ENCODE measurements at places on chromosomes 5 and 9.
A peak's percentile ranks its signal among the peaks of the same experiment; 100 is the strongest.

DNA sequence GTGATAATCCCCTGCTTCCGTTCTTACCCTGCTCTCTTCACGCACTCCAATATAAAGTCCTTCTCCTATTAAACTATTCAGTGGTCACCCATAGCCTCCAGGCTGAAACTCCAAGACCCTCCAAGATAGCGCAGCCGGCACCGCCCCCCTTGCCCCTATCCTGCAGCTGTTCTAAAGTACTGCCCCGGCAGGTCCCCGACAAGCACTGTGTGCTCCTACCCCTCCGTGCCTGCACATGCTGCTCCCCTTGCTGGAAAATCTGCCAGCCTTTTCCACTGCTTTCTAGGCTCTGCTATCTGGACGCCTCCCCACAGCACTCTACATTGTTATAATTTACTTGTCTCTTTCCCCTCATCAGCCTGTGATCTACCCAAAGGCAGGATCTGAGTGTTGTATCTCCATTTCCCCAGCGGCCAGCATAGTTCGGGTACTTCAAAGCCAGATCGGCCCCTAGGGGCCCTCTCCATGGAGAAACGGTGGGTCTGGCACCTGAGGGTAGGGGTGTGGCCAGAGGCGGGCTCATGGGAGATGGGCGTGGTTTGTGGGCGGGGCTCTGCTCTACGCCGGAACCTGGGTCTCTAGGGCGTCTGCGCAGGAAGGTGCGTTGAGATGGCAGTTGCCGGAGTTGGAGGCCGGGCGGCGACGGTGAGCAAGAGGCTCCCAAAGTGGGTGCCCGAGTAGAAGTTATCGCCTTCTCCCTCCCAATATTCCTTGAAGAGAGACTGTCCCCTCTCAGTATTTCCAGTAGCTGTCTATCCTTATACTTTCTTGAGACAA, 83.5 kb upstream of the RUSC2 start:
- peak; percentile 25 for DNase-seq

- no peak for DNase-seq
Measured at GRCh38 chr9:34862836-34863235, 95.2 kb upstream of the PHF24 start.

DNA sequence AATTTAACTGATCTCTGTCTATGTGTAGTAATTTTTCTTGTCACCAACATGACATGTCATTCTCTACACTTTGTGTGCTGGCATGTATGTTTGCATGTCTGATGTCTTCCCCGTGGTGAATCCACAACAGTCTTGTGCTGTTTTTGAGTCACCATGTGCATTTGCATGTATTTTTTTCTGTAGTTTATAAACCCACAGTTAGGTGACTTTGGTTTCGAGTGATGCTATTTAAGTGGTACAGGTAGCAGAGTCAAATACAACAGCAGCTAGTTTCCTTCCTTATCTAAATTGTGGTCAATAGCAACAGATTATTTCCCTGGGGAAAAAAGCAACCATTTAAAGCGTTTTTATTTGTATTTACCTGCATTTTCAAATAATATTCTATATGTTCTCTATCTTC, 89.9 kb upstream of the FSD1L start:
- DNase-seq: no peak

- no peak for DNase-seq
Measured at GRCh38 chr9:129523943-129524581, 96.8 kb downstream of the C9orf50 start.

GRCh38 chr5:163564321-163564938, 59.0 kb downstream of the MAT2B start:
- DNase-seq: peak; percentile 68

GRCh38 chr5:56900858-56901578, 8.4 kb upstream of the SETD9 start:
- peak; percentile 26 for DNase-seq

DNA sequence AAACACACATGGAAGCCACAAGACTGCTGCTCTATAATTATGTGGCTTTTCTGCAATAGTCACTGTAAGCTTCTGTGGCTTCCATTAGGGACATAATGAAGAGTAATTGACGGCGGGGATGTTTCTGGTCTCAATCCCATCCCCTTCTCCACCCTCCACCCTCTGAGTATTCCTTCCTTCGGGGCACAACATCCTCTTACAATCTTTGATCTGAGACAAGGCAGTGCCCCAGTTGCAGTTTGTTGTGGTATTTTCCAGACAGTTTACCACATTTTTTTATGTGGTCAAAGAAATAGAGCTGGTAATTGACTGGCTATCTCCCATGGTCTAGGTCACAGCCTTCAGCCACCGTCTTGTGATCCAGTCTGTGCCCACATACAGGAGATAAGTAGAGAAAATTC, 277.7 kb downstream of the NR2F1-AS1 start:
- no peak for DNase-seq

GRCh38 chr5:67030289-67031056, 166.1 kb downstream of the CD180 start:
- DNase-seq: no peak

DNA sequence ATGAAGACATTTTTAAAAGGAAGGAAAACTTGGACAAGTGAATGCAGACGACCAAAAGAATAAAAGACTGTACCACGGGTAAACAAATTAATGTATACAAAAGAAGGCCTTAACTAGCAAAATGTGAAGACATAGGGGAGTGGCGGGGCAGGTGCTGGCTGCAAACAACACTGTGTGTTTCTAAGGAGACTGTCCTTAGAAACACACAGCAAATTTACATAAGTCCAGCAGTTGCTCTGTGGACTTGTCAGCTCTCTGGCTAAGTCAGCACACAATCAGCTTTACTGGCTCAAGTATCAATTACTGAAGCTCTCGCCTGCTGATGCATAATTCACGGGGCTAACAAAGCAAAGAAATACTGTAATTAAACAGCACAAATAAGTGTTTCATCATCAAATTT, 24.8 kb downstream of the PTBP3 start:
- no peak for DNase-seq

- DNase-seq: no peak
Measured at GRCh38 chr9:16343249-16344237, 526.9 kb downstream of the BNC2 start.

DNA sequence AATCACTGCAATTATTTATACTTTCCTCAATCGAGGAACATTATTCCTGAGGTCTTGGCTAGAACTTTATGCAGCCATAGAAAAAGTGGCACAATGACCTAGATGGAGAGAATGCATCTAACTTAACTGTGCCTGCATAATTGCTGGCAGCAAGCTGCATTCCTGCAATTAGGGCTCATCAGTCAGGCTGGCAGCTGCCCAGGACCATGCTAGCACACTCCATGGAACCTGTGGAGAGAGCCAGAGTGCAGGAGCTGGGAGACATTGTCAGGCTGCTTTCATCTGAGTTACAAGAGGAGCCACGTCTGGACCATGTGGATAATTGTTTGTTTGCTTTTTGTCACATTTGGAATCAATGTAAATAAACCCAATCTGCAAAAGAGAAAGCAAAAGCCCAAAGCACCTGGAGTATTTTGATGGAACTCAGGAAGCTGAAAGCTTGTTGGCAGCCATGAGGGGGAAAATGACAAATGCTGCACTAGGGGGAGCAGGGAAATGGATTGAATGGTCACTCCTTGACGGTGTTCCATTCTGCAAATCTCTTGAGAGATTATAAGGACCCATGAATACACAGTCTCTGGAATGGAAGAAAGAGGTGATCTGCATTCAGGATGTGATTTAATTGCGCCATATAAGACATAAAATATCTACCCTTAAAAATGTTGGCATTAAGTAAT, 839.9 kb downstream of the MAT2B start:
- no peak for DNase-seq

DNA sequence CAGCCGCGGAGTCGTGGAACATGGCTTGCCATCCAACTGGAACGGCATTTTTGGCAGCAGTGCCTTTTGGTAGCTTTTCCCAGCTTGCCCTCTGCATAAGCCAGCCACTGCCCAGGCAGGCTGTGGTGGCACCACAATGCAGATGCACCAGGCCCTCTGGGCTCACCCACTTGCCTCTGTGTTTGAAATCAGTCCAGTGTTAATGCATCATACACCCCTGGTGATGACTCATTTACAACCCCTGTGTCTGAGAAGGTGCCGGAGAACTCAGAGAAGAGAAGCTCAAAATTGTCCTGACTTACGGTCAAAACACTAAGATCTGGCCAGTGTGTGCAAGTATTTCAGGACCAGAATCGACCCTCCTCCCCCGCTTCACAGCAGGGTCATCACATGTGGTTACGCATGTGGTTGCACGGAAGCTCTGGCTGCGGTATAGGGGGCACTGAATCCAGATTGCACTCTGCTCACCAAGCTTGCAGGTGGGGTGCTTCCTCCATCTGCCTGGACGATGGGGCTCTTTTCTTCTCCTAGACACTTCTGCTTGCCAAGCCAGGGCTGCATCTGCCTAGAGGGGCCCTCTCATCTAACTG, 66.5 kb upstream of the SMIM15 start:
- DNase-seq: no peak

DNA sequence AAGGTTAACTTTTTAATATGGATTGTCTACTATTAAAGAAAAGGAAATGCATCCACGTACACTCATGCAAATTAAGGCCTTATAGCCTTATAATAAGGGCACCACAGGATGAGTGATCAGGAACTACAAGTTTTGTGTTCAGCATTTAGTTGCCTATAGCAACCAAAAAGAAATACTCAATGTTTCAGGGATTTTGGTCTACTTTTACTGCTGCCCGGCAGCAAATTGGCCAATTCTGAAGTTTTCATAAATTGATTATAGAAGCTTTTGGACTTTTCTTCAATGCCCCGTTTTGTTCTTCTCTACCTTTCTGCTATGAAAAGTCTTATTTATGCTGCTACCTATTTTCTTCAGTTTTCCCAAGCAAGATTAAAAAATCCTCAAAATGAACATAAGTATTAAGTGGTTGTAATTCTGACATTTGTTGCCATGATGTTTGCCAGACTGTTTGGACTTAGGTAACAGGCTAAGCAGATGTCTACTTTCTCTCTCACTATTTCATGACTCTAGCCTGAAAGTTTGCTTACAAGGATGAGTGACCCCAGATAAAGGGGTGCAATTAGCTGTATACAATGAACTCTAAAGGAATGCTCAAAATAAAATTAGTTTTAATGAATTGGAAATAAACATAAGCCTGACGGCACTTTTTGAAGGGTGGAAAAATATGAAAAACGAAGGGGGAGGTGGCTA, 391.5 kb upstream of the DAB2 start:
- no peak for DNase-seq

- DNase-seq: no peak
Measured at GRCh38 chr9:12748016-12748415, 26.8 kb upstream of the LURAP1L start.

GRCh38 chr5:35331956-35332950, 102.0 kb upstream of the PRLR start:
- DNase-seq: no peak

DNA sequence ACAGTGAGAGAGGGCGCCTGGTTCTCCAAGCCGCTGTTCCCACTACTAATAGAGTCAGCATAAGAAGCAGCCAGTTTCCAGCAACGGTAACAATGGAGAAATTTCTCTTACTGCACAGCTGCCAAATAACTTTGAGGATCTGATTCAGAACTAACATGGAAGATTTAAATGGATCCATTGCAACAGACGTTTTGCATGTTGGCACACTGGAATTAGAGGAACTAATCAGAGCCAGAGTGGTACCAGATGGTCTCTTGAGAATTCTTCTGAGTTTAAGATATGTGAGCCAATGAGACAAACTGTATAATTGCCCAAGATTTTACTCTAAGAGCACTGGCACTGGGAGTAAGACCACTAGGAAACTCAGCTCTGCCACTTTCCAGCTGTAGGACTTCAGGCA, 186.5 kb downstream of the EFNA5 start:
- DNase-seq: no peak

DNA sequence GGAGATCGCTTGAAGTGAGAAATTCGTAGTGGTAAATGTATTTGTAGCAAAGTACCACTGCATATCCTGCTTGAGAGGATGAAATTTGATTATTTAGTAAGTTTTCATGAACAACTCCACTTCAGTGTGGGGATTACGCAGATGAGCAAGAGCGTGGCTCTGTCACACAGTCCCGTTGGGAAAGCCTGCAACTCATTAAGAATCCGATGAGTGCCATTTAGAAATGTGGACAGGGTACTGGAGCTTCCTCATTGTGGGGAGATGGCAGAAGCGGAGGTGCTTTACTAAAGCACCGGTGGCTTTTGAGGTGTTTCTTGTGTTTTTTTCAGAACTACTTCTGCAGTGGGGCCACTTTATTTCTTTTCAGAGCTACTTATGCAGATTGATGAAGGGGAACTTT, 1.4 kb downstream of the TJP2 start:
- DNase-seq: no peak

DNA sequence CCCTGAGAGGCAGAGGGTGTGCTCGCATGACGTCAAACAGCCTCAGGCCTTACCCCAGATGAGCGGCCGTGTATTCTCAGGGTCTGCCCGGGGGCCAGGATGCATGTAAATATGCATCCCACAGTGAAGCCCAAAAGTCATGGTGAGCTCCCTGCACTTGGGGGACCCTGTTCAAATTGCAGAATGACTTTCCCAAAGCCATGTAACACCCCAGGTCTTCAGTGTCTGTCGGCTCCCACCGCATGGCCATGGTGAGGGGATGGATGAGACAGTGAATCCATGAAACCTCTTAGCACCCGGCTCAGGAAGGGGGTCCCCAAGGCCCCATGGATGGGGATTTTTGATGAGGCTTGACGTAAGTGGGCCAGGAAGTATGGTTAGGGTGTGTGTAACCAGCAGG, 9.3 kb upstream of the COL5A1 start:
- no peak for DNase-seq

DNA sequence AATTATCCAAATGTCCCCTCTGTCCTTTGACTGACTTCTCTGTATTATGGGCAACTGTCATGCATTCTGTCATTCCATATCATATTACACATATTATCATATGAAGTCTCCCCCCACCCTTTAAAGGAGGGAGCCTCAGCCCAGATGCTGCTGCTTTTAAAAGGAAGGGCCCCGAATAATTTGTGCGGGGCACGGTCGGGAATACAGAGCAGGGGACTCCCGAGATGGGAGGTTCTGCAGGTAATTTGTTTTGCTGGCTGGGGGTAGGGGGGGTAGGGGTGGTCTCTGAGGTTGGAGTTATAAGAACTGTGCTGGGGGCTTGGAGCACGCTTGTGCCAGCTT, 10.1 kb upstream of the LHX2 start:
- DNase-seq: no peak

- DNase-seq: peak; percentile 17
Measured at GRCh38 chr5:14144586-14145434, 1.7 kb downstream of the TRIO start.

DNA sequence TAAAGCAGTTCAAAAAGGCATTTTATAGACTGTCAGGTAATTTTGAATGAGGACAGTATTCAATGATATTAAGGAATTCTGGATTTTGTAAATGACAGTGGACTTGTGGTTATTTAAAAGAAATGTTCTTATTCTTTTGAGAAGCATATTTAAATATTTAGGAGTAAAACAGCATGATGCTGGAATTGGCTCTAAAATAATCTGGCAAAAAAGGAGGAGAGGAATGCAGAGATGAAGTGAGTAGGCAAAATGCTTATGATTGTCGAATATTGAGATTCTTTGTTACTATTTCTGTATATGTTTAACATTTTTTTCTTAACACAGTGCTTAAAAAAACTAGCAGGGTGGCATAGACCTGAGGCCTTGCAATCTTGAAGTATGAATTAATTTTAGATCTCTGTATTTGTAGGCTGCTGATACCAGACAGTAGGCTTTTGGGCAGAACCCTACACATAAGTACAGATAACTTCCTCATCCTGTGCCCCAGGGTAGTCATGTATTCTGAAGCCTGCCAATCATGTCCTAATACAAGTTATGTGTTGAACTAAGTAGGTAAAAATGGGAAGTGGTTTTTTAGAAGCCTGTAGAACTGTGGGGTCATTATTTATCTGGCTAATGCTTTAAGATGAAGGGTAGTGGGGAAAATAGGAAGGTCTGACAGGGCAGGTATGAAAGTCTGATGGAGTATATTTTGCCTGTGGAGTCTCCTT, 9.4 kb downstream of the CD180 start:
- DNase-seq: no peak

All from activated CD4-positive, alpha-beta T cell treated with anti-CD3 and anti-CD28 coated beads, Interleukin-2, amount 50 U/mL, for 48 hours (primary cell).